ENCODE measurements at places on chromosomes 3 and 15.

GRCh38 chr3:4512895-4513616 lies 19.9 kb downstream of the ITPR1 start:
- DNase-seq, result no peak

- no peak for DNase-seq
Measured at GRCh38 chr3:59341459-59341858, 291.6 kb upstream of the CFAP20DC start.

GRCh38 chr3:50370594-50370993 lies 11.3 kb upstream of the TMEM115 start:
- peak; percentile 22 for DNase-seq

- no peak for DNase-seq
Measured at GRCh38 chr3:127304121-127304744, 16.4 kb upstream of the PRR20G start.

Data from iris pigment epithelial cell (primary cell).